ENCODE measurements at places on chromosomes 11 and 22. TPM values are rescaled to one million over a fixed set of nuclear protein-coding genes. Genes with fewer than 3 reads are reported as not detected.

DNA sequence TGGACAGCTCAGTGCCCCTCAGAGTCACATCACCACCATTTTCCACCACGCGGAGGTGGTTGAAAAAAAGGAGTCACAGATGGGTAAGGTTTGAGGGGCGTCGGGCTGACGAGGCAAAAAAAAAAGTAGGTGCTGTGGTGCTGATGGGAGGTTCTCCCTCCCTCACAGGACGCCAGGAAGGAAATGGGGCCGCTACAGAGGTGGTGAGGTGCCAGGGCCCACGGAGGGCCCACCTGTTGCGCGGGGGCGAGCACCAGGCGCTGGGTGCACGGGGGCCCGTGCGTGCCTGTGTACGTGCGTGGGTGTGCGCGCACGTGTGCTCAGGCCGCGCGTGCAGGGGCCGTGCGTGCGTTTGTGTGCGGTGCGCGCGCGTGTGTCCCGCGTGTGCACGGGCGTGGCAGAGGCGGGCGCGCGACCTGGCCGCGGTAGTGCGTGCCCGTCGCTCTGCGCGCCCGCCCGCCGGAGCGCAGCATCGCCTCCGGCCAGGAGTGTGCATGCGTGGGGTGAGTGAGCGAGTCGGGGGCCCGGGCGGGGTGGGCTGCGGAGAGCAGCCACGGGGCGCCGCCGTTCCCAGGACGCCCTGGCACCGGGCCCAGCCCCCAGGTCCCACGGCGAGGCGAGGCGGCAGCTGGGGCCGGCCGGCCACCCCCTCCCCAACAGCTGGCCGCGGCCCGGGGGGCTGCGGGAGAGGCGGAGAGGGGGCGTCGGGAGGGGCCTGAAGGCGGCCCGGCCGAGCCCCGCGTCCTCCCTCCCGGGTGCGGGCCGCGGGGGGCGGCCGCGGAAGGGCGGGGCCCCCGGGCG is 2.8 kb downstream of the PDGFB start:
- H3K36me3 ChIP-seq: no peaks in the 10 kb centered on the region
- H3K4me1 ChIP-seq: peaks cover 21% of the 10 kb centered on the region
- H3K27ac ChIP-seq: no peak overlapping the region
- H3K27me3 ChIP-seq: peaks cover 4% of the 10 kb centered on the region
- H3K4me3 ChIP-seq: no peak overlapping the region

DNA sequence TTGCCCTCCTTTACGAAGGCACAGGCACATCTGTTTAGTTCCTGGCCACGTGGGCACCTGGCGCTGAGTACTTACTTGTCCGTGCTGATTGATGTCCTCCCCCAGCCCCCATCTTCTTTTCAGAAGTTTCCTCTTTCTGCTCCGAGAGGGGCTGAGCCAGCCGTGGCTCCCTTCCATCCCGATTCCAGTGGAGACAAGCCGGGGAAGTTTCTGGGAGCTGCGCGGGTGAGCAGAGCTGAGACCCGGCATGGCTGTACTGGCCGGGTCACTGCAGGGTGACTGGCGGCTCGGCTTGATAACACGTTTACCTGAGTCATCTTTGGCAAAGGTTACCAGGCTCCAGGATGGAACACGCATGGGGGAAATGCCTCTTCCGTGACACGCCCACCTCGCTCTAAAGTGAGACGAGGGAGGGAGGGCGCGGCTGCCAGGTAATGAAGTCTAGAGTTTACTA is 45.4 kb upstream of the ATXN10 start:
- no peak for DNase-seq
- no peaks in the 10 kb centered on the region for H3K4me1 ChIP-seq
- H3K4me3 ChIP-seq: no peak overlapping the region

DNA sequence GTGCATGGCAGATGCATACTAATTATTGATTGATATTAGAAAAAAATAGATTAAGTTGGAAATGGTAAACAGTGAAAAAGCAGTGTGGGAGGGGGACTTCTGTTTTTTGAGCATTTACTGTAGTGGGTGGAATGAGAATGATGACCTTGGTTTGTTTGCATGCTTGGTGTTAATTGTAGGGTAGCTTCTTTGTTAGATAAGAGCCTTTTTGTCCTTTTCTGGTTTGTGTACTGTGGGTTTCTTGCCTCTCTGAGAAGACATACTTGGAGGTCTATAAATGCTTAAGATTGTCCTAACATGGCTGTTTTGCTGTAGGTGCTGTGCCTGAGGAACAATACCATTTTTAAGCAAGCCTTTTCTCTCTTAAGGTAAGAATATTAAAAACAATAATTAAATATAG is 17.0 kb downstream of the MRPL48 start:
- no peak for DNase-seq
- no peaks in the 10 kb centered on the region for H3K27me3 ChIP-seq
- H3K36me3 ChIP-seq: peaks cover 23% of the 10 kb centered on the region
- H3K27ac ChIP-seq: no peak overlapping the region

- H3K27ac ChIP-seq: no peak overlapping the region
- no peak for DNase-seq
- no peaks in the 10 kb centered on the region for H3K27me3 ChIP-seq
- no peaks in the 10 kb centered on the region for H3K4me1 ChIP-seq
- H3K4me3 ChIP-seq: no peak overlapping the region
Measured at GRCh38 chr22:26744892-26745808, 87.8 kb downstream of the MIAT start.

GRCh38 chr11:96329419-96329818 is 13.6 kb downstream of the MAML2 start:
- H3K4me3 ChIP-seq: no peak overlapping the region
- peak overlapping the region; percentile 79 for H3K27ac ChIP-seq
- H3K4me1 ChIP-seq: peaks cover 21% of the 10 kb centered on the region
- H3K36me3 ChIP-seq: no peaks in the 10 kb centered on the region
- no peak for DNase-seq

DNA sequence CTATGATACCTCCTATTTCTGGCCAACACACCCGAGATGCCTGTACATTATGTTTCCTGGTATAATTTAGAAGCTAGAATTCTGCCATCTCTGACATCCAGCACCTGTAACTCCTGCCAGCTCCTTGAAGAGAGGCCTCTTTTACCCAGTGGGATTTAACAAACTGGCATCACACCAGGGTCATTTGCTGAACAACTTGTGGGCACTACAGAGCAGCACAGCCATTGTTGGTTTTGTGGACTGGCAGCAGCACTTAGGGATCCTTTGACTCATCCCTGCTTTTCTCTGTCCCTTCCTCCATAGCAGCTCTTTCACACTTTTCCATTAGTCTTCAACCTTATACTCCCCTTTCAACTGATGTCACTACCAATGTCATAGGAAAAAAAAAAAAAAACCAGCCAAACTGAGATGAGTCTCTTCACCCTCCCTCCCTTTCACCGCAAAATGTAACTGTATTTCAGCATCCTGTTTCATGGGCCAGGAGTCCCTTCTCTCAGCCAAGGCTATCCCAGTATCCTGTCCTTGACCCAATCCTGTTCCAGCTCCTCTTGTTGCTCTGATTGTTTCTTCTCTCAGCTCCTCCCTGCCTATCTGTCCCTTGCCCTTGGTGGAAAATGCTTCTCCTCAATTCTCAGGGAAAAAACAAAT is 68.7 kb downstream of the PPFIBP2 start:
- no peak overlapping the region for H3K27ac ChIP-seq
- H3K4me1 ChIP-seq: no peaks in the 10 kb centered on the region
- H3K27me3 ChIP-seq: peaks cover 2% of the 10 kb centered on the region
- no peak for DNase-seq

- DNase-seq: no peak
- H3K4me3 ChIP-seq: no peak overlapping the region
- no peak overlapping the region for H3K27ac ChIP-seq
- peaks cover 4% of the 10 kb centered on the region for H3K27me3 ChIP-seq
- H3K36me3 ChIP-seq: no peaks in the 10 kb centered on the region
Measured at GRCh38 chr11:32032478-32032877, 58.4 kb upstream of the RCN1 start.

- H3K4me1 ChIP-seq: no peaks in the 10 kb centered on the region
- H3K36me3 ChIP-seq: no peaks in the 10 kb centered on the region
- no peak overlapping the region for H3K4me3 ChIP-seq
- no peak for DNase-seq
- peaks cover 48% of the 10 kb centered on the region for H3K27me3 ChIP-seq
- H3K27ac ChIP-seq: no peak overlapping the region
Measured at GRCh38 chr11:10388101-10388500, 67.0 kb upstream of the AMPD3 start.

DNA sequence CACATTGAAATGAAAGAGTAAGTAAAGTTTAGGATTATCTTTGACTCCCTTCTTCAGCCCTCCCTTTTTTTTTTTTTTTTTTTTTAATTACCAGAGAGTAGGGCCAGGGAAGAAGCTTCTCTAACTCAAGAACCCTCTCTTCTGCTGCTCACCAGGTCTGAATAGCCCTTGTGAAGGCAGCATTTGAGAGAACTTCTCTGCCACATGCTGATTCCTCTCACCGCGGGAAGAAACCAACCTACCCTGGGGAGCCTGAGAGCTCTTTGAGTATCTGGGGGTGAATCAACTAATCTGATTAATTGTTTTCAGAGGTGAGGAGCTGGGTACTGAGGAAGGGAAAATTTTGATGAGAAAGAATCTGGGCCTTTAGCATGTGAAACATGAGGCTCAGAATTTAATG is 434.5 kb upstream of the CCDC90B start:
- DNase-seq: no peak
- H3K27me3 ChIP-seq: no peaks in the 10 kb centered on the region
- no peaks in the 10 kb centered on the region for H3K36me3 ChIP-seq
- no peaks in the 10 kb centered on the region for H3K4me1 ChIP-seq

DNA sequence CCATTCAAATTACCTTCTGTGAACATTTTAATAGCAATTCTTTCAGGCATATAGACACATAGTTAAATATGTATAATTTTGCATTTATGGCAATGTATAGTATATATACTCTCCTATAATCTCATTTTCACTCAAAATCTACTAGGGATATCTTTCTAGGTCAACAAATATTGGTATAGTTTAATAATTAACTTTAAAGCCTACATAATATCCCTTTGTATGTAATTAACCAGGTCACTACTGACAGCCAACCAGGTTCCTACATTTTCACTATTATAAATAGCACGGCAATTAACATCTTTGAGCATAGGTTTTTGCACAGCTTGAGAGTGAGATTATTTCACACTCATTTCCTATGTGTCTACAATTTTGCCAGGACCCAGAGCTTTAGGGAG is 15.8 kb downstream of the OR2AG2 start:
- no peaks in the 10 kb centered on the region for H3K4me1 ChIP-seq
- H3K27me3 ChIP-seq: no peaks in the 10 kb centered on the region
- DNase-seq: no peak
- H3K36me3 ChIP-seq: no peaks in the 10 kb centered on the region
- no peak overlapping the region for H3K27ac ChIP-seq
- no peak overlapping the region for H3K4me3 ChIP-seq

GRCh38 chr22:19629720-19630419 is 84.4 kb upstream of the SEPTIN5 start:
- no peak overlapping the region for H3K4me3 ChIP-seq
- H3K27ac ChIP-seq: no peak overlapping the region
- H3K4me1 ChIP-seq: peaks cover 15% of the 10 kb centered on the region
- peak; percentile 100 for DNase-seq
- H3K36me3 ChIP-seq: no peaks in the 10 kb centered on the region

GRCh38 chr22:40405178-40406062 is 35.0 kb downstream of the SGSM3 start:
- no peak for DNase-seq

GRCh38 chr22:40441761-40442390 is 71.5 kb downstream of the SGSM3 start:
- no peaks in the 10 kb centered on the region for H3K27me3 ChIP-seq
- H3K36me3 ChIP-seq: no peaks in the 10 kb centered on the region
- no peak overlapping the region for H3K27ac ChIP-seq
- H3K4me1 ChIP-seq: peaks cover 8% of the 10 kb centered on the region
- H3K4me3 ChIP-seq: no peak overlapping the region

DNA sequence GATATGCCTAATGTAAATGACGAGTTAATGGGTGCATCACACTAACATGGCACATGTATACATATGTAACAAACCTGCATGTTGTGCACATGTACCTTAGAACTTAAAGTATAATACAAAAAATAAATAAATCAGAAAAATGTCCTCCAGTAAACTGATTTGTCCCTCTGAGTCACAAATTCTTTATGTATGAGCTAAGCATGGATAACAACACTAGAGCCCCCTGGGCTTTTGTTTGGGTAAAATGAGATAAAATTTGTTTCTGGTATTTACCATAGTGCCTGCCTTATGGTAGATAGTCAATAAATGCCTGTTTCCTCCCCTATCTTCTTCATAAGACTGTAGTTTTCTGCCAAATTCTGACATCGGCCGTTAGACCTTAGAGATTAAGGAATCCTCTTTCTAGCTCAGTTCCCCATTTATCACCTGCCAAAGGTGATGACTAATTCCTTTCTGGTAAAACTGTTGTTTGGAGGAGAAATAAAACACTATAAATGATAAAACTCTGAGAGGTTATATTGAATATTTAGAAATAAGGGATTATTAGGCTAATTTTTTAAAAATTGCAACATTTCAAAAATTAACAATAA is 43.6 kb upstream of the LUZP2 start:
- H3K27ac ChIP-seq: no peak overlapping the region
- H3K4me1 ChIP-seq: no peaks in the 10 kb centered on the region
- no peaks in the 10 kb centered on the region for H3K36me3 ChIP-seq
- H3K4me3 ChIP-seq: no peak overlapping the region
- no peak for DNase-seq

DNA sequence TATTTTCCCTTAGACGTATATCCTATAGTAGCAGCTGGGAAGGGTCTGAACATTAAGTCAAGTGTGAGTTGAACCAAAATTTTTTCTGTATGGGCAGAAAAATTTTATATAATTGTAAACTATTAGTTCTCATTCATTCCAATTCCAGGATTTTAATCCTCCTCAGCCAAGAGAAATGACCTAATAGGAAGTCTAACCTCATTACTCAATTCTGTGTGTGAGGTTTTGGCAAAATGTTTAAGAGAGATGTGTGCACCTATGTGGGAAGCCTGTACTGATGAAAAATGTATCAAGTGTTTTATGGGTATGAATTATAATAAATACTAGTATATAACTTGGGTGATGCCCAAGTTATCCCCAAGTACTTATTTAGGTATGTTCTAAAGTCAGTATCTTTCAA is 311.6 kb upstream of the PITPNB start:
- no peaks in the 10 kb centered on the region for H3K36me3 ChIP-seq
- H3K27ac ChIP-seq: no peak overlapping the region
- H3K4me1 ChIP-seq: no peaks in the 10 kb centered on the region
- H3K27me3 ChIP-seq: no peaks in the 10 kb centered on the region
- H3K4me3 ChIP-seq: no peak overlapping the region

DNA sequence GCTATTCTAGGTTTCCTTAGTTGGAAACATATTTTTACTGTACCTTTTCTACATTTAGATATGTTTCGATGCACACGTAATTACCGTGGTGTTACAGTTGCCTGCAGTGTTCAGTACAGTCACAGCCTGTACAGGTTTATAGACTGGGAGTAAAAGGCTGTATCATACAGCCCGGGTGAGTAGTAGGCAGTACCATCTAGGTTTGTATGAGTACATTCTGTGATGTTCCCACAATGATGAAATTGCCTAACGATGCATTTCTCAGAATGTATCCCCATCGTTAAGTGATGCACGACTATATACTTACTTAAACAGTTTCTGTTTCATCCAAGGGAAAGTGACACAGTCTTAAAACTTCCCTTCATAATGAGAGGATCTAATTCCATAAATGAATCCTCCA is 13.1 kb upstream of the THY1 start:
- H3K4me1 ChIP-seq: no peaks in the 10 kb centered on the region
- no peaks in the 10 kb centered on the region for H3K27me3 ChIP-seq
- no peak for DNase-seq
- H3K4me3 ChIP-seq: no peak overlapping the region

Gene OR5I1
- total RNA-seq: not detected

Gene VPREB3
- total RNA-seq: 0.71 TPM

Gene NDUFV1
- 404 TPM for total RNA-seq

Gene SYT7
- 0.51 TPM for total RNA-seq

Gene ANKK1
- not detected for total RNA-seq

Gene TRIM49C
- total RNA-seq: not detected

Data from K562 (cell line).